NCI-H2029 (cell line): ENCODE measurements at places on chromosomes 5 and 9.

DNA sequence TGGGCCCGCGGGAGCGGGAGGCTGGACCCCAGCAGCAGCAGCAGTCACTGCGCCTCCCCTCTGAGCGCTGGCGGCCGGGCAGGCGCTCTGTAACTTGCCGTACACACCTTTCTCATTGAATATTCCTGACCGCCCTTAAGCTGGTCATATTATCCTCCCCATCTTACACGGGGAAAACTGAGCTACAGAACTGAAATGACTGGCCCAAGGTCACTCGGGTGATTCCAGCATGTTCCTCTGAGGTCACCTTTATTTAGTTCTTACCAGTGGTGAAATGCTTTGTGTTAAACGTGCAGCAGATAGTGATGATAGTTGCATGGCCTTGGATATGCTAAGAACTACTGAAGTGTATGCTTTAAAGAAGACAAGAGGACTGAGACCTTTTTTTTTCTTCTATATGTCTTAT lies 607 bp downstream of the UQCRQ start:
- DNase-seq = no peak

DNA sequence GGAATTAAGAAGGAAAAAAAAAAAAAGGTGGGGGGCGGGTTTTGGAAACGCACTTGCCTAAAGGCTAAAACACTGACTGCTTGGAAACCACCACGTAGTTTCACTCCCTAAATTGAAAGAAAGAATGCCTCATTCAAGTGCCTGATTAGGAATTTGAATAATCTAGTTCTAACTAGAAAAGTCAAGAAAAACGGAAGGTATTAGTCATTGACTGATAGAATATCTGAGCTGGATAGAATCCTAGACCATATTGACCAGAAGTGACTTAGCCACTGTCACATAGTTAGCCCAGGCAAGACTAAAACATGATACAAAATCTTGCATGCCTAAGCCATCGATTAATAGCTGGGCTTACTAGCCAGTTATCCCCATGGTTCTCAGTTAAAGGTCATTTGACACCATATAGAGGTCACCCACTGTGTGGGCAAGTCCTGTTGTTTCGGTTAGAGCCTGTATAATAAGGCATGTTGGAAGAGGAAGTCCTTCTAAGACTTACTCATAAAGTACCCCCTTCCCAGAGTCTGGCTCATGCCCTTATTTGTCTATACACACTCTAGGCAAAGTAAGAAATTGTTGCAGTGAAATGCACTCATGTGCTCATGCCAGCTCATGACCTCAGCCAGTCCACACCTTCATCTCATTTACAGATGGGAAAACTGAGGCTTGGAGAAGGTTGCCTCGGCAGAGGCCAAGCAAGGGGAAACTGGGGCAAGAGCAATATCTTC lies 40.2 kb downstream of the SH3RF2 start:
- no peak for DNase-seq

GRCh38 chr9:69811351-69811868 lies 9.2 kb upstream of the CFAP95 start:
- DNase-seq = no peak

DNA sequence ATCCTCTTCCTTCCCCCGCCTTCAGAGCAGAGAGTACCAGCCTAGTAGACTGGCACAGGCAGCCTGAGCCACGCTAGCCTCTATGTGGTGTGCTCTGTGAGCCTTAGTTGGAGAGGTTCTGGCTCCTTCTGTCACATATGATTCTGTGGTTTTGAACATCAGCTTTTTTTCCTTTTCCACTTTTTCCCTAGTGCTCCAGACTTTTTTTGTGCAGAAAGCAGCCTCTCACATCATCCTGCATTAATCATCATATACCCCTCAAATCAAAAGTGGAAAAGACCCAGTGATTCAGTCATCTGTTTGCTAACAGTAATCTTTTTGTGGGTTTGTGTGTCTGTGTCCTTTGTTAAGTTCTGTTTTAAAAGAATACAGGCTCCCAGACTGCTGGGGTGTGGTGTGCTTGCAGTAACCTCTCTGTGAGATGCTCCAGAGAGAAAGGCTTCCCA lies 663.9 kb upstream of the RGMB start:
- no peak for DNase-seq

- no peak for DNase-seq
Observed at GRCh38 chr5:138141734-138142133, 2.5 kb upstream of the NME5 start.

DNA sequence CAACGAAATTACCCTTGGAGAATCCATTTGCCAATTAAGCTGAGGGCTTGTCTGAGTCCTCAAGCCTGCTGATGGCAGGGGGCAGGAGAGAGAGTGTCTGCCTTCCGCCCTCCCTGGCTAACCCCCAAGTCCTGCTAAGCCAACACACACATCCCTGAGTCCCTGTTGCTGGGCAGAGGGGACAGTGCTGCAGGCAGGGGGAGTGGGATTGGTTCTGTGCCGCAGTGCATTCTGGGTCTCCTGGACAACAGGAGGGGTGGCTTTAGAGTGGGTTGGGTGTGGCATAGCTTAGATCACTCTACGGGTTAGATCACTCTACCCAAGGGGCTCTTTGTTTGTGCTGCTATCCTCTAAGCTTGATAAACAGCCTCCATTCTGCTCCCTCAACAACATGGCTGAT lies 427.7 kb downstream of the CDK5RAP2 start:
- DNase-seq = no peak

GRCh38 chr9:14467675-14468374 lies 153.9 kb upstream of the NFIB start:
- DNase-seq = no peak

DNA sequence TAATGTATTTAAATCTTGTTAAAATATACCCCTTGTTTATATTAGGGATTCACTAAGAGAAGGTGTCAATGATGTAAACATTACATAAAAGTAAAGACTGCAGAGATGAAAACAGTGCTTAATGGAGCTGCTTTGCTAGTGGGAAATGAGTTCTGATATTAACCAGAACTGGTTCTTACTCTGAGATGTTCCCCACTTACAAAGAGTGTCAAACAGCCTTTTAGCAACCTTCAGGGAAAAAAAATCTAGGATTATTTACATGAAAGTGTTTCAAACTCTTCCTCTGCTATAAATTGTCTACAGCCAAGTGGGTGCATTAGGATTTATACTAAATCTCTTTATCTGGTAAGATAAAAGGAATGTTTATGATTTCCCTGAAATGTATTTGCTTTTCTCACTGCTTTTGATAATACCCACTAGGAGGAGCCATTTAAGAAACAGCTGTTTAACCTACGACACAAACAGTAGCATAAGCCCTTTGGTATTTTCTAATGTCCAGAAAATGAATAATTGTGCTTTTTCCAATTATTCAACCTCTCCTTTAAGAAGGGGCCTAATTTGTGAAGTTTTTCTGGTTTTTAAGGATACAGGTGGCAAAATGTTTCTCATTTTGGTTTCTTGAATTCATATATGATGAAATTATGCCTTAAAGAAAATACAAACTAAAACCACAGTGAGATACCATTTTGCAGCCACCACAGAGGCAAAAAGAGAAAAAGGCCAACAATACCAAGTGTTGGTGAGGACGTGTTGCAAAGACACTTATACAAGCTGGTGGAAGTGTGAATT lies 186.3 kb downstream of the TLE4 start:
- no peak for DNase-seq

GRCh38 chr9:29659014-29659413 lies 2085.7 kb upstream of the C9orf72 start:
- DNase-seq = no peak

- no peak for DNase-seq
Observed at GRCh38 chr5:98309785-98310598, 463.5 kb upstream of the RGMB start.

DNA sequence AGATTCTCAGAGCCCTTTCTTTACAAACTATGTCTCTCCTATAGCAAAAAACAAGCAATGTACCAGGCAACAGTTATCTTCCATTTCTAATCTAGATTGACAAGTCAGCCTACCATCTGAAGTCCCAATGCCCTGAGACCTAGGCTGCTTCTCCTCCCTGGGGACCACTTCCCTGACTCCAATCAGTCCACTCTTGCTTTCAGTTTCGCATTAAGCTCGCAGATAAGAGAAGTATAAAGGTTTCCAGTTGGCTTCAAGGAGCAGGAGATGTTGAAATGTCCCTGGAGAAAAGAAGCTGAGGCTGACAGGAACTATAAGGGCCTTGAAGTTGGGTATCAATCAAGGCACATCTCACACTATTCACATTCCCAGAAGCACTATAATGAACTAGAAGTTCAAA lies 32.3 kb downstream of the ERP44 start:
- DNase-seq = no peak

GRCh38 chr5:81172710-81173109 lies 60.4 kb upstream of the CKMT2 start:
- DNase-seq = no peak

GRCh38 chr5:103513701-103514100 lies 48.9 kb downstream of the NUDT12 start:
- no peak for DNase-seq

GRCh38 chr9:33263131-33264002 lies 1.1 kb downstream of the BAG1 start:
- DNase-seq = no peak

GRCh38 chr5:145853781-145854376 lies 18.7 kb upstream of the PRELID2 start:
- DNase-seq = no peak

GRCh38 chr5:149441194-149441753 lies 62.2 kb upstream of the IL17B start:
- no peak for DNase-seq
